ENCODE measurements at places on chromosomes 12 and 14.

DNA sequence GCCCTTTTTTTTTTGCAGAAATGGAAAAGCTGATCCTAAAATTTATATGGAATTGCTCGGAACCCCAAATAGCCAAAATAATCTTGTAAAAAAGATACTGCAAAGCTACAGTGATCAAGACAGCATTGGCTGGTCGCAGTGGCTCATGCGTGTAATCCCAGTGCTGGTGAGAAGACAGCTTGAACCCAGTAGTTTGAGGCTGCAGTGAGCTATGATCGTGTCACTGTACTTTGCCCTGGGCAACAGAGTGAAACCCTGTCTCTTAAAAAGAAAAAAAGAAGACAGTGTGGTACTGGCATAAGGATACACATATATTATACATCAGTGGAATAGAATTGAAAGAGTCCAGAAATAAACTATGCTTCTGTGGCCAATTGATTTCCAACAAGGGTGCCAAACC is 5.4 kb downstream of the ITGB7 start:
- DNase-seq = no peak

GRCh38 chr12:2029851-2030250 is 22.9 kb upstream of the CACNA1C start:
- DNase-seq = no peak

DNA sequence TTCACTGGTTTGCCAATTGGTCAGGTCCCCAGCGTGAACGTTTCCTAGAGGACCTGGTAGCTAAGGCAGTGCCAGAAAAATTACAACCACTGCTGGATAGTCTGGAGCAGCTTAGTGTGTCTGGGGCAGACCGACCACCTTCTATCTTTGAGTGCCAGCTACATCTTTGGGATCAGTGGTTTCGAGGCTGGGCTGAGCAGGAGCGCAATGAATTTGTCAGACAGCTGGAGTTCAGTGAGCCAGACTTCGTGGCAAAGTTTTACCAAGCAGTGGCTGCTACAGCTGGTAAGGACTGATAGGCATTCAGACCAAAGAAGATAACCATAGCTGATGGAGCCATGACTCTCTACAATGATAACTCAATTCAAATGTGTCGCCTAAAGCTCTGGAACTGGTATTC is 2.5 kb downstream of the C14orf119 start:
- DNase-seq = no peak

GRCh38 chr12:61993734-61994345 is 266.4 kb upstream of the USP15 start:
- peak; percentile 11 for DNase-seq

DNA sequence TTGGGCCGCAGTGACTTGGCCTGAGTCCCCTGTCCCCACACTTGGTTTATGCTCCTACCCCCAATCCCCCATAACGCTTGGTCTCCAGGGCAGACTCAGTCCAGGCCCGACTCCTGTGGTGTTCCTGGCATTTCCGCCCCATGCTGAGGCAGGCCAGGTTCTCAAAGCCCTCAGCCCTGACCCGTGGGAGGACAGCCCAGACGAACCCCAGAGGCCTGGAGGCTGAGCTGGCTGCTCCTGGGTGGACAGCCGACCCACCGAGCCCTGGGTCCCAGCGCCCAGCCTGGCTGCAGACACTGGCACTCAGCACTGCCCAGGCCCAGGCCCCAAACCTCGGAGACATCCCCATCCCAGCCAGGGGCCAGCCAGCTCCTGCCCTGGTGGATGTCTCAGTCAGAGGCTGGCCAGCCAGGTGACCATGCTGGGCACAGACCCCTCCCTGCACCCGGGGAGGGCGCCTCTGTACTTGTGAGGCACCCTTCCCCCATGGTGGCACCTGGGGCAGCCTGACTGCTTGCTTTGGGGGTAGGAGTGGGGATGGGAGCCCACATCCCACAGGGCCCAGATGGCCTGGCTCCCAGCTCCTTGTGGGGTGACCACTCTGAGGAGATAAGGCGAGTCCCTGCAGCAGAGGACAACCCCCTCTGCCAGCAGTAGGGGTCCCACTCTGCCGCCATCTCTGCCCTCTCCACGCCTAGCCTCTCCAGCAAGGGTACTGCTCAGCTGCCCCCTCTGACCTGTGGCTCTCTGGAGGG is 1.4 kb downstream of the PLD4 start:
- DNase-seq = no peak

DNA sequence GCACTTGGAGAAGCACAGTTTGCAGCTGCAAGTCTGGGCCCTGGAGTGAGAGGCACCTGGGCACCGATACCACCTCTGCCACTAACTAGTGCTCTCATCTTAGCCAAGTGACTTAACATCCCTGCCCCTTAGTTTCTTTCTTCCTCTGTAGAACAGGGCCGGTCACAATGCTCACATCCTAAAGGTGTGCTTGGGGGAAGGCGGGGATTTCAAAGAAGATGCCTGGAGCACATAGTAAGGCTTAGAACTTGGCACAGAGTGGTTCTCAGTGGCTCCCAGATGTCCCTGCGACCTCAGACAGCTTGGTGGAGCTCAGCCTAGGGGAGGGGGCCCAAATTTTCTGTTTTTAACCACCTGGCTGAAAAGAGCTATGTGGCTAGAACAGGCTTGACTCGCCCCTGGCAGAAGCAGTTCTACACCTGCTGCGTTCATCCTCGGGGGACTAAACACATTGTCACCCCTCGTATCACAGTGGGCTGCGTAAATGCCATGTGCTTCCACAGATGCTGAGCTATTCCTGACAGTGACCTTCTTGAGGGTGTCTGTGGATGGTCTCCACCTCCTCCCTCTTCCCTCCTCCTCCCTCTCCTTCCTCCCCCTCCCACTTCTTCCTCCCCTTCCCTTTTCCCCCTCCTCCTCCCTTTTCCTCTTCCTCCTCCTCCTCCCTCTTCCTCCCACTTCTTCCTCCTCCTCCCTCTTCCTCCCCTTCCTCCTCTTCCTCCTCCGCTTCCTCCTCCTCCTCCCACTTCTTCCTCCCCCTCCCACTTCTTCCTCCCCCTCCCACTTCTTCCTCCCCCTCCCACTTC is 112.1 kb downstream of the PHETA1 start:
- DNase-seq = no peak

GRCh38 chr14:34229140-34229539 is 232.9 kb downstream of the SPTSSA start:
- DNase-seq = no peak

All from cardiac fibroblast (primary cell).